ENCODE measurements at places on chromosomes 2 and 18. TPM values are rescaled to one million over a fixed set of nuclear protein-coding genes. Genes with fewer than 3 reads are reported as not detected.

DNA sequence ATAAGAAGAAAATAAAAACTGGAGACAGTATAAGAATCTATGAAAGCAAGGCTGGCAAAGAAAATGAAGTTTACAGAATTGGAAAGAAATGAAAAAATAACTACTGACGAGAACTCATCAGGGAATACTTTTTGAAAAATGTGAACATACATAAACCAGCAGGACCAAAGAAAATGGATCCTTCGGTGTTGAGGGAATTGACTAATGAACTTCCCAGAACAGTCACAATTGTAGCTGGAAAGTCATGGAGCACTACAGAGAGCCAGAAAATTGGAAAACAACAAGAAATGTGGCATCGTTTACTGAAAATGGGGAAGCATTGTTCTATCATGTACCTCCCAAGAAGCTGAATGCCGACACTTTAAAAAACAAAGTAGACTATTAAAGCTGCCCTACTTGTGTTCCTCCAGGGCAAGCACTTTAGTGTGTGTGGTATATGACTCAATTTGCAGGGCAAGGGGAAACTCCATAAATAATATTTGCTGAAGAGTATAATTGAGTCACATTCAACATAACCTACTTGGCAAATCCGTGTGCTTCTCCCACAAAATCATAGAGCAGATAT lies 1221.6 kb upstream of the NRXN1 start:
- no peak for DNase-seq

- DNase-seq = no peak
Observed at GRCh38 chr2:80852808-80853139, 548.2 kb upstream of the LRRTM1 start.

Gene PROC
- total RNA-seq = not detected

- no peak for DNase-seq
Observed at GRCh38 chr2:191895743-191896142, 48.9 kb upstream of the CAVIN2 start.

DNA sequence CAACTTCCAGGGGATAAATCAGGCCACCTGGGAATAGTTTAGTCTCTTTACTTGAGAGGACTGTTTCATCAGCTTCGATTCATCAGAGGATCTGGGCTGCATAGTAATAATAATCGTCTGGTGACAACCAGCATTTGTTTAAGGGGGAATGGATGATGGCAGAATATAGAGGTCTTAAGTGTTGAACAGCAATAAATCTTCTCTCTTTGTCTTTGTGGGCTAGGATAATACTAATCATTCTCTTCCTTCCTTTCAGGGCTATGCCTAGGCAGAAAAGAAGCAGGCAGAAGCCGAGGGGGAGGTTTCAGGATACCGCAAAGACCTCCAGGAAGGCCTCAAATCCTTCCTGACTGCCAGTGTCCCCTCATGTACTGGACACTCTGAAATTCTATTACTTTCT lies 150.4 kb upstream of the GAREM1 start:
- DNase-seq = no peak

- DNase-seq = no peak
Observed at GRCh38 chr2:140882671-140883620, 1247.9 kb downstream of the LRP1B start.

Gene NXPH2
- 1.4 TPM for total RNA-seq

Data from Daoy (cell line).